NCI-H1092 (cell line): ENCODE measurements at places on chromosomes 2 and 18.

DNA sequence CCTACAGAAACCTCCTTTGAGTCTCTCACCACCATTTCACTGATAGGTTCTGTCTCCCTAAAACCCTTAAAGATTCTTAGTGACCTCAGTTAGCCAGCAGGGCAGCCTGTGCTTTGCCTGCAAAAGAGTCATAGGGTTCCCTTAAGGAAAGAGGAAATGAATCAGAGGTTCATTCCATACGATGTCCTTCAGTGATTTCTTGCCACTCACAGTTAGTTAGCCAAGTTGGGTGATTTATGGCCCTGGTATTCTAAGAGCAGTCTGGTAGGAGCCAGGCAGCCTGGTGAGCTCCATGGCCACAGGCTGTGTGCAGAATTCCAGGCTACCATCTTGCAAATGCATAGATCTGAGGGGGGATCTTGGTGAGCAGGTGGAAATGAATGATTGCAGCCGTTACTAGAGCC lies 18.7 kb upstream of the CCBE1 start:
- no peak for DNase-seq

DNA sequence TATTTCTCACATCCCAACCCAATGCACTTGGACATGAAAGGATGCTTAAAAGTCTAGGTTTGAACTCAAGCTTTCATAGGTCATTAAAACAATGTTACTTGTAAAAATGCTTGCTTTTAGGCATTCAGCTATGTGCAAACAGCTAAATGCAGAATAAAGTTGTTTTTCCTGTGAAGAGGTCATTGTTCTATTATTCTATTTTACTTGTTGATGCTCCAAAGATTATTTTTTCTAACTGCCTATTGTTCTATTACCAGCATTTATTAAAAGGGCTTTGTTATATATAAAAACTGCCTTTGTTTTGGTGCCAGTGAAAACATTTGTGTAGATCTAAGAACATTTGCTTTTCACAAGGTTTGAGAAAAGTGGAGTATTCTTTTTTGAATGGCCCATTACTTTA lies 49.4 kb downstream of the TMEM178A start:
- no peak for DNase-seq

GRCh38 chr18:27017901-27018500 lies 152.5 kb upstream of the AQP4 start:
- no peak for DNase-seq

- DNase-seq, result no peak
Measured at GRCh38 chr18:11224153-11224552, 74.8 kb upstream of the PIEZO2 start.

- no peak for DNase-seq
Measured at GRCh38 chr2:231228223-231228622, 29.8 kb downstream of the ARMC9 start.

DNA sequence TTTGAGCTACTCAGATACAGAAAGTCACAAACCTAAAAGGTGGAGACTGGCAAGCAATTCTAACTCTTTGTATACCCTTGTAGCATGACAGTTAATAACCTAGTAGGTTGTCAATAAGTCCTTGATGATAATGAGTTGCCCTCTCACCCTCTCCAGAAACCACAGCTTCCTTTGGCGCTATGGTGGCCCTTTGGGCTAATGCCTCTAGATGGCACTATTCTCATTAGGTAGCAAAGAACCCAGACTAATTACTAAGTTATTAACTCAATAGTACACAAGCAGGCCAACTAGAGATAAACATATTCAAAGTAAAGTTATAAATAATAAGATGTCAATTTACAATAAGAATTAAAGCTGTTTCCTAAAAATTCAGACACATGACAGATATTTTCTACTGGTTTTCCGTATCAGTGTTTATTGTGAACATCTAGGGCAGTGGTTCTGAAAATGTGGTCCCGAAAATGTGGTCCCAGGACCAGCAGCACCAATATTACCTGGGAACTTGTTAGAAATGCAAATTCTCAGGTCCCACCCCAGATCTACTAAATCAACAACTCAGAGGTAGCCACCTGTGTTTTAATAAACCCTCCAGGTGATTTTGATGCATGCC lies 41.1 kb downstream of the LDAH start:
- DNase-seq, result no peak

- no peak for DNase-seq
Measured at GRCh38 chr2:237231593-237231992, 145.9 kb downstream of the COPS8 start.

DNA sequence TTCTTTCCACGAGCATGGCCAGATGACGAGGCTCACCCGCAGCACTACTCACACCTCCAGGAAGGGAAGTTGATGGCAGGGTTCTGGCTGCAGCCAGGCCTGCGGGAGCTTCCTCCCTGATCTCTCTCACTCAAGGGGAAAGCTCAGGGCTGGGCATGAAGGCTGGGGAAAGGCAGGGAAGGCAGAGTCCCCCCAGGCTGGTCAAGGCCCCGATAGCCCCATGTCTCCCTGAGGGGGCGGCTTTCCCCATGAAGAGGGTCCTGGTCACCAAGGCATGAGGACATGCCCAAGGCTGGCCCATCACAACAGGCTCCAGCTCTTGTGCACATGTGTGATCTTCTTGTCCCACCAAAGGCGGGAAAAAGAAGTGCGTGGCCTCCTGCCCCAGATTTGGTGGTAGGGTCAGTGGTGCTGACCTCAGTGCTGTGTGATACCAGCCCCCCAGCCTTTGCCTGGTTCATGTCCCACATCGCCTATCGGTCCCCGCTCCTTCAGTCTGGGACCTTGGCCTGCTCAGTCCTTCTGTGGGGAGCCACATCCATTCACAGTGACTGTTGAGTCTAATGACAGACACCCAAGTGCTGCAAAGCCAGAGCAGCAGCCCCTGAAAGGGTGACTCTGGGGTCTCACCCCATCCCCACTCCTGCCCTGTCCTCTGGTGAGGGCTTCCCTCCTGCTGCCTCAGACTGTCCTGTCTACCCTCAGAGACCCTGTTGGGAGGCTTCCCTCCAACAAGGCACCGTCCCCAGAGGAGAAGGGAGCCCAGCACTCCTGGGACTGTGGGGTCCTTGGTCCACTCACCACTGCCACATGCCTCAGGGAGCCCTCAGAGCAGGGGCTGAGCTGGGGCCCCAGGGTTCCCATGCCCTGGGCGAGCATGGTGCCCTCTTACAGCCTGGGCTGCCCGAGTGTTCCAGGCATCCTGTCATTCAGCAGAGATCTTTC lies 49.8 kb upstream of the ALPP start:
- DNase-seq, result no peak

DNA sequence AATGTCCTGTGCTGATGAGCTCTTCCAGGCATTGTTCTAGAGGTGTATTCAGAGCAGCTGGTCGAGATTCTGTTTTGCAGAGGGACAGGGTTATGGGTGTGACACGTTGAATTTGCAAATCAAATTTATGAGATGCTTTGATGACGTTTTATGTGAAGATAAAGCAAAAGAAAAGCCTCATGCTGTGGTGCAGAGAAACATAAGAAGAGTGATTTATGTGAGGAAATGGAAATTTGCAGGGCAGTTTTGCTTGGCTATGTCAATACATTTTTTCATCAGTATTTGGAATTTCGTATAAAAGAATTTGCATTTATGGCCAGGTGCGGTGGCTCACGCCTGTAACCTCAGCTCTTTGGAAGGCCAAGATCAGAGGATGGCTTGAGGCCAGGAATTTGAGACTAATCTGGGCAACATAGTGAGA lies 36.4 kb downstream of the TSN start:
- DNase-seq, result no peak

DNA sequence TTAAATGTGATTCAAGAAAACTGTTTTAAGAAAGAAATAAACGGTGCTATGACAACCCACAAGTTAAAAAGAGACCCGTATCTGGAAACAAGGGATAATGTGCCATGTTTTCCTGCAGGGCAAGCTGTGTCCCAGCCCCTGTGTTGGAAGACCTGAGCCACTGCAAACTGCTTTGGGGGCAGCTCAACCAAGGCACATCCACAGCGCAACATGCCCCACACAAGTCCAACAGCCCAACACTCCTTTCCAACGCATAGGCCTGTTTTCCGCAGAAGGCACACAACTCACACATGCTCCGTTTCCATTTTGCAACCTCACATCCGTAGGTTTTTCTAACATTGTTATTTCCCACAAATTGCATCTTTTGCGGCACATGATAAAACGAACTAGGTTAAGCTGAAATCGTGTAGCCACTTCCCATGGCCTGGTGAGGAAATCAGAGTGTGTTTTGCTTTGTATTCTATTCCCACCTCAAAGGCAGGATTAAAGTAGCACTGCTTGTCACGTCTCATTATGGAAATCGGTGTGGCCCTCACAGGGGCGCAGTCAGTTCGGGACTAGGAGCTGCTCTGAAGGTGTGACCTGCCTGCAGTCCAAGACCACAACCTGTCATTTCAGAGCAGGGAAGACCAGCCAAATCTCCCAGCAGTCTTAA lies 50.5 kb upstream of the ZNF516 start:
- no peak for DNase-seq

DNA sequence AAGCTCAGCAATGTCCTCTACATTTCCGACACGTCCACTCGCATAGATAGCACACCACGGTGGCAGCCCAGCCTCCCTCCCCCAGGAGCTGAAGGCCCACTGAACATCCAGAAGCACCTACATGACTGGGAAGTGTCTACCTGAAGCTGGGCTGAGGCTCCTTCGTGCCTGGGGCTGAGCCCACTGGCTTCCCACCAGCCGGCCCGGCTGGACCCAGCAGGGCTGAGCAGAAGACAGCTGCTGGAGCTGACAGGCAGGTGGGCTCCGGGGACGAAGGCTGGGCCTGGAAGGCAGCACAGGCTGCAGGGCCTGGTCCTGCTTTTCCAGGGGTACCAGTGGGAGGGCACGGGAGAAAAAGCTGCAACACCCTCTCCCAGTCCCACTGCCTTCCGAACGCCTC lies 13.5 kb downstream of the SDC1 start:
- no peak for DNase-seq

DNA sequence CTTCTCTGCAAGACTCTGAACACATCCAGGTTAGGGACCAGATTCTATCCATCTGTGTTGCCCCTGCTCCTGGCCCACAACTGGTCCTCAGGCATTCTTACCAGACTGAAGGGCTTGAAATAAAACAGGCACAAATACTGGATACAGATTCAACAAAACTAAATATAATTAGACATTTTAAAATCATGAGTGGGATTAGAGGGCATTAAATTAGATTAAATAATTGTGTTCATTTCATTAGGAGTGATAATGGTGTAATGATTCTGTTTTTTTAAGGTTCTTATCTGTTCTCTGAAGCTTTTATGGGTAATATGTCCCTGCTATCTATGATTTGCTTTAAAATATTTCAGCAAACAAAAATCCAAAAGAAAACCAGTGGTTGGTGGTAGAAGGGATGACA lies 226.5 kb downstream of the IRS1 start:
- no peak for DNase-seq

DNA sequence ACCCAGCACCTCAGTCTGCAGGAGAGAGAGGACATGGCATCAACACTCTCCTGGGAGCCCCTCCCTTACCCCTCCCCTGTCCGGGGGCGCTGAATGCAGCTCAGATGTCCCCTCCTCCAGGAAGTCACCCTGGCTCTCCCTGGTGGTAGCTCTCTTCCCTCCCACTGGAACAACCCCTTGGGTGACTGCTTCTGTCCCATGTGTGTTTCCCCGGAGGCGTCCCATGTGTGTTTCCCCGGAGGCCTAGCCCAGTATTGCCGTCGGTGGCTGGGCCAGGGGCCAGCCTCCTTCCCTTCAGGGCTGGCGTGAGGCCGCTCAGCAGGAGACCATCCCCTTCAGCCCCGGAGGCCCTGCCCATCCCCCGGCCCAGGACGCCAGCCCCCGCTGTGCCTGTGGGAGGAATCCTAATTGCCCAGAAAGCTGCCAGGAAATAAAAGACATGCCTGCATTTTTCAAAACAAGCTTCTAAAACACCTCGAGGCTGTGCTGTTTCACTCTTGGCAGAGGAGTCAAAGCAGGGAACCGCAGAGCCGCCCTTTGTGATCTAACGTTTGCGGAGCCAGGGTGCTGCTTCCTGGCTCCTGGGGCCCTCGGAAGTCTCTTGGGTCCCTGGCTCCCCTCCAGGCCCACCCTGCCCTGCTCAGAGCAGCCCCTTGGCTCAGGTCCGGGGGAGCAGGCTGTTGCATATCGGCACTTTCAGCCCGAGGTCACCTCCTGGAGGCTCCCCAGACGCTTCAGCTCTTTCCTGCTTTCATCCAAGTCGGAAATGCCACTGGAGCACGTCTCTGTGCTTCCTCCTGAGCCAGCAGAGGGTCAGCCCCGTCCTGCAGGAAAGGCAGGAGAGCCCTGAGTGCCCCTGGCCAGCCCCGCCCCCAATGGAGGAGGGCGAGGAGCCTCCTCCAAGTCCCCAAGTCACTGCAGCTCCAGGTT lies 11.4 kb downstream of the SNED1 start:
- no peak for DNase-seq

DNA sequence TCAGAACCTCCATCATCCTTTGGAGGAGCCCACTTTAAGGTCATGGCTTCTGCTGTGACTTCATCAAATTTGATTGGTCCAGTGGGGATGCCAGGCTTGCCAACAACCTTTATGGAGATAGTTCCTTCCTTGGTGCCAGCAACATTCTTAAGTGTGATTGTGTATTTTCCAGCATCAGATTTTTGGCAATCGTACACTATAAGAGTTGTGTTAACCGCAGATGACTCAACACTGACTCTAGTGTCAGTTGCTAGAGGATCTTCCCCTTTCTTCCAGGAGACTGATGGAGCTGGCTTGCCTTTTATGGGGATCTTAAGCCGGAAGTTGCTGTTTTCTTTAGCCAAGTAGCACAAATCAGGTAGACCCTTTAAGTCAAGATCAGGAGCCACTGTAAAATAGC lies 98.7 kb downstream of the PLEKHA3 start:
- DNase-seq, result no peak

GRCh38 chr2:46297546-46298271 lies 502 bp downstream of the EPAS1 start:
- DNase-seq, result no peak

- DNase-seq, result no peak
Measured at GRCh38 chr2:55408918-55409868, 10.5 kb downstream of the CCDC88A start.

DNA sequence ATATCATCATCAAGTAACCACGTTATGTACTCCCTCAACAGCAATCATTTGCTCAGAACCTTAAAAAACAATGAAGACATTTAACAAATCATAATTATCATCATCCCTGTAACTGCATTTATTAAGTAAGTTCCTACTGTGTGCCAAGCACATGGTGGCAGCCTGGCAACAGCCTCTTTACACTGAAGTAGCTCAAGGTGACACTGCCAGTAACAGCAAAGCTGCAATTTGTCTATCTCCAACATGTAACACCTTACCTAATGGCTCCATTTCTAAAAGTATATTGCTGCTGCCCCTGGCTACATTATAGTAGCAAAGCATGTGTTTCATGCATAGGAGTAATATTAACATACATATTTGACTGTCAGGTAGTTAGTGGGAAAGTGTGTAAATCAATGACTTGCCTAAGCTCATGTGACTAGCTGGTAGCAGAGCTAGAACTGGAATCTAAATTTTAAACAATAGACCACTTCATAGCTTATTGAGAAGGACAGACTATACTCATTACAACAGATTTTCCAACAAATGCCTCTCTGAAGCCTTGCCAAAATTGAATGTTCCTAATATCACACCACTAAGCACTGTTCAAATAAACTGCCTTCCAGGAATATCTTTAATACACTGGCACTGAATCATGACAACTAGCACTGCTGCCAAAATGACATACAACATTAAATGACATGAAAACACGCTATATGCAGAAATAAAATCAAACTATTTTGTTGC lies 86.7 kb downstream of the L3MBTL4 start:
- DNase-seq, result no peak
